ENCODE measurements at places on chromosomes 12 and 14.

GRCh38 chr14:59629444-59630287 lies 53.1 kb upstream of the CCDC175 start:
- DNase-seq: peak; percentile 82

DNA sequence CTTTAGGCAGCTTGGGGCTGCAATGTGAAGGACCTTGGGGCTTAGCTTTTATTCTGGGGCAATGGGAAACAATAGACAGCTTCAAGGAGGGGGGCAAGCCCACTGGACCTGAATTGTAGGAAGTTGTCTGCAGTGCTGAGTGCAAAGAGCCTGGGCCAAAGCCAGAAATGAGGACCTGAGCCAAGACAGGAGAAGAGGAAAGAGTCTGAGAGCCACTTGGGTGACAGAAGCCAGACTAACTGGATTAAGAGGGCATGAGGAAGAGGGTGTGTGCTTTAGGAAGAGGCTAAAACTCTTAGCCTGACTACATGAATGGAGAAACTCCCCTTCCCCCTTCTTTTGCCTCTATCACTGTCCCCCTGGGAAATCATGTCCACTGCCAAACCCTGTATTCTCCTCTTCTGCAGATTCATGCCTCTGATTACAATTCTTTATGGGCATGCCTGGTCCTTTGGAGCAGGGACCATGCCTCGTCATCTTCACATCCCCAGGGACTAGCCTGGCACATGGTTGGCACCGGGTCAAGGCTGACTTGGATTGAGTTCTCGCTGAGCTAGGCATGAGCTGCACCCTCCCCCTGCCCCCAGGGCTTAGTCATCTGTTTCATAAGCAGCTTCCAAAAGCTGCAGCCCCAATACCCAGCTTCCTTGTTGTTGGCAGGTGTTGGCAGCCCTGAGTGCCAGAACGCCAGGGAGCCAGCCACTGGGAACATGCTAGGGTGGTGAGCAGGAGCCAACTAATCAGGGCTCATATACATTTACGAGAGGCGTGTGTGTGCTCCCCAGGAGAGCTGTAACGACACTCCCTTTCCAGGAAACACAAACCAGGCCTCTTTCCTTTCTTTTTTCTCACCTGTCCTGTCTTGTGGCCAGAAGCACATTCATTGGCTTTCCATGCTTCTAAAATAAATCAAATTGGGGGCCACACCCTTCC lies 27.7 kb upstream of the JDP2 start:
- DNase-seq: peak; percentile 97

DNA sequence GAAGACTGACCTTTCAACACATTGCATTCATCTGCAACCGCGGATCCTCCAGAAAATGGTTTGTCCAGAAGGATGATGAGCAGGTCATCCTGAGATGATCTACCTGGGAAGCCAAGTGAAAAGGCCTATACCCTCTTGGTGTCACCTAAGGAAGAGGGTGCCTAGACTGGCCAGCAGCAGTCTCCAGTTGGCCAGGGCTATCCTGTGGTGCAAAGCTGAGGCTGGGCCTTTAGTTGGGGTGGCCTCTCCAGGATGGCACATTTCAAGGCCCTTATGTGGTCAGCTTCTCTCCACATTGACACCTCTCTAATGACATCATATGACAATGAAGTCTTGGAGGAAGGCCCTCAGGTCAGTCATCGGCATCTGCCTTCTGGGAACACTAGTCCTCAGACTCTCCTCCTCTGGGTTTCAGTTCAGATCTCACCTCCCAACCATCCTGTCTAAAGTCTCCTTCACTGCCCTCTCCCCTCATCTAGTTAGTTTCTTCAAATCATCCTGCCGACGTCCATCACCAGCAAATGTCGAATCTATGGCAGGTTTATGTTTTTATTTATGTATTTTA lies 3.3 kb upstream of the SLC22A17 start:
- no peak for DNase-seq

- no peak for DNase-seq
These were observed 12.8 kb upstream of the FBRSL1 start for GRCh38 chr12:132477017-132477702.

DNA sequence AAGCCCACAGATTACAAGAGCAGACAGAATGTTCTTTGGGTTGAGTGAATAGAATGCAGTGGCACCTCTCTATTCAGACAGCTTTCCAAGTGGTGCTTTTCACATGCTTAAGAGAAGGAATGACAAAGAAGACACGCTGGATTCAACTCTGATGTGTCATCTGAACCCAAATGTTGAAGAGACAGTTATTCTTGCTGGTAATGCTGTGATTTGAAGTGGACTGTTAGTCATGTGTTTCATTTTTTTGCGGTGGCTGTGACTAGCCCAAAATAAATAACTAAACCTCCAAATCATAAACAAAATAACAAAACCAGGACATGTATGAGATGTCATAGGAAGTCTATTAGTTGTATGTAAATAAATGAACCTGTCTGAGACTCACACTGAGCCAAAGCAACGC lies 391.8 kb upstream of the PRICKLE1 start:
- DNase-seq: no peak

GRCh38 chr12:108657130-108657745 lies 23.5 kb upstream of the SELPLG start:
- DNase-seq: no peak

DNA sequence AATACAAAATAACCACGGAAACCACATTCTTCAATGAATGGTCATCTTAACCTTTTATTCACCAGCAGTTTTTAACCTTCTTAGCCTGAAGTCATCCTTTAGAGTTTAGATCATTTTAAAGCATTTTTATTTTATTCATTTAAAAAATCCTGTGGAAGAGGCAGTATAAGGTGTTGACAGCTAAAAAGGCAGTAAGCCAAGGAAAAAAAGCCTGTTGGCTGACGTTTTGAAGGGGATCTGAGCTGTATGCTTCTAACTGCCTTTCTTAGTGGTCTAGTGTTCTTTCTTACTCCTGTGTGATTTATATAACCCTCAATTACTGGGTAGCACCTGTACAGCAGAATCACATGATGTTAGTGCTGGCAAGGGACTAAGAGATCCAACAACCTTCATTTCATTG lies 438.3 kb upstream of the SEL1L start:
- peak; percentile 34 for DNase-seq

All from NCI-H69 (cell line).